ENCODE measurements at places on chromosomes 16 and 17.

GRCh38 chr17:4262703-4263102, 1.1 kb downstream of the ANKFY1 start:
- no peak for DNase-seq

- no peak for DNase-seq
Observed at GRCh38 chr17:3558603-3559269, 1.1 kb upstream of the TRPV3 start.

DNA sequence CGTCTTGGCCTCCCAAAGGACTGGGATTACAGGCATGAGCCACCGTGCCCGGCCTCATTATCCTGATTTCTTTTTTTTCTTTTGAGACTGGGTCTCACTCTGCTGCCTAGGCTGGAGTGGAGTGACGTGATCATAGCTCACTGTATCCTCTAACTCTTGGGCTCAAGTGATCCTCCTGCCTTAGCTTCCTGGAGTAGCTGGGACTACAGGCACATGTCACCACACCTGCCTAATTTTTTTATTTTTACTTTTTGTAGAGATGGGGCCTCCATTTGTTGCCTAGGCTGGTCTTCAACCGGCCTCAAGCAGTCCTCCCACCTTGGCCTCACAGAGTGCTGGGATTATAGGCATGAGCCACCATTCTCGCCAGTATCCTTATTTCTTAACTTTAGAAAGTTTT, 3.5 kb downstream of the TENT4B start:
- DNase-seq: no peak

- no peak for DNase-seq
Observed at GRCh38 chr17:35942588-35943186, 826 bp downstream of the LYZL6 start.

- DNase-seq: no peak
Observed at GRCh38 chr17:41567317-41567716, 4.5 kb downstream of the KRT9 start.

- DNase-seq: no peak
Observed at GRCh38 chr17:41329279-41329948, 13.9 kb upstream of the KRTAP17-1 start.

GRCh38 chr16:29676989-29677785, 1.8 kb upstream of the QPRT start:
- DNase-seq: no peak
